ENCODE measurements at places on chromosomes 4 and X.

GRCh38 chrX:16838202-16839066, 31.7 kb downstream of the RBBP7 start:
- no peak for DNase-seq

- no peak for DNase-seq
These were observed 106.0 kb downstream of the ADRA2C start for GRCh38 chr4:3871881-3872833.

DNA sequence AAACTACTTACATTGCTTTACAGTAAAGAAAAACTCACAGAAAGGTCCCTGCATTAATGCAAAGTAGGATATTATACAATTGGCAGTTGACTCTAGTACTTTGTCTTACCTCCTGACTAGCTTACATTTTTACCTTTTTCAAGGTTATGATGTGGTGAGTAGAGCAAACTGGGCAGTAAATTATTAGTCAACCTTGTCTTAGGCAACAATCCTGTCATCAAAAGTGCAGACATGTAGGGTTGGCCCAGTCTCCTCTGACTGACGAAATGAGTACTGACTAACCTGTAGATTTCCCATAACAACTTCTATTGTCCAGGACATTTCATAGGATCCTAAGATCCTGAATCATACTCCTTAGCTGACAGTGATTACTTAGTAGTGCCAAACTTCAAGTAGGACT, 142.0 kb upstream of the NUDT6 start:
- DNase-seq, result no peak

- DNase-seq, result no peak
These were observed 12.8 kb upstream of the GPR82 start for GRCh38 chrX:41711021-41711667.

GRCh38 chrX:70324326-70324725, 34.4 kb downstream of the KIF4A start:
- DNase-seq, result no peak
